Lung microvascular endothelial cell (primary cell): ENCODE measurements at places on chromosomes 3 and 15. TPM values are rescaled to one million over a fixed set of nuclear protein-coding genes. Genes with fewer than 3 reads are reported as not detected.

Gene GANC
- 6.3 and 7.3 TPM in 2 replicates for total RNA-seq

Gene AHSG
- not detected in 2 replicates for total RNA-seq

- DNase-seq, result no peak
Measured at GRCh38 chr15:100760357-100760903, 119.2 kb upstream of the ALDH1A3 start.

- no peak for DNase-seq
Measured at GRCh38 chr3:4606911-4607310, 113.8 kb downstream of the ITPR1 start.

Gene LSAMP
- not detected in 2 replicates for total RNA-seq

GRCh38 chr3:121529308-121529707 lies 16.5 kb downstream of the POLQ start:
- DNase-seq, result peak; percentile 33

DNA sequence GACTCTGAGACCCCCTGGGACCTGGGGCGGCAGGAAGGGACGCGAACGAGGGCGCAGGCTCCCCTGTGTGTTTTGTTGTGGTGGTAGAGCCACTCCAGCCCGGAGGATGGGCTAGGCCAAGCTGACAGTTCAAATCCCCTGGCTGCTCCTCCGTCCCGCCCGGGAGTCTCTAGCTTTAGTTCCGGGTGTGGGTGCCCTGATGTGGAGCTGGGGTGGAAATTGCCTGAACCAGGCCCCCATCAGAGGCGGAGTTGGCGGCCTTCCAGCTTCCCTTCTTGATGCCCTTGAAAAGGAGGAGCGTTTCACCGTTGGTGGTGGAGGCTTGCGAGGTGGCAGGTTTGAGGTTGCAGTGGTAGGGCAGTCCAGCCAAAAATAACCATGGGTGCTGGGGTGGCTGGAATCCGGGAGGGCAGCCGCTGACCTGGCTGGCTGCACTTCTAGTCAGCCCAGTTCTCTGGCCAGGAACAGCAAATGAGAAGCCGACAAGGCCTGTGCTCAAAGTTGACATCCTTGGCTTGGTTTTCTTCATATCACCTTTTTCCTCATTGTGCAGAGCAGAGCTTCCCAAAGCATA lies 817 bp downstream of the CLK3 start:
- peak; percentile 71 for DNase-seq

DNA sequence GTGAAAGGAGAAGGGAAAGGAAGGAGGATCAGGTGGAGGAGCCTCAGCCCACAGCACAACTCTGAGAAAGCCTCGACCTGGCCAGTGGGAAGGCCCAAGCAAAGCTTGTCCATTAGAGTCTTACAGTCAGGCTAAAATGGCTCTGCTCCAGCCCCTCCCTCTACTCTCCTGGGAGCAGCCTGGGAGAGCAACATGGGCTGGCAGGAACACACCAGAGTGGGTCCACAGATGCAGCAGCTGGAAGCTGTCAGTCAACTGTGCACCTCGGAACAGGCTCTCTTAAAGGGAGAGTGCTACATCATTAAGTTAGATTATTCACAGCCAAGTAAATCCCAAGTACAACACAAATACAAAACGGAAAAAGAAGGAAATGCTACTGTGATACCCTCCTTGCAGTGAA lies 98.0 kb upstream of the LIMD1 start:
- no peak for DNase-seq

Gene COL6A5
- total RNA-seq, result not detected in 2 replicates

DNA sequence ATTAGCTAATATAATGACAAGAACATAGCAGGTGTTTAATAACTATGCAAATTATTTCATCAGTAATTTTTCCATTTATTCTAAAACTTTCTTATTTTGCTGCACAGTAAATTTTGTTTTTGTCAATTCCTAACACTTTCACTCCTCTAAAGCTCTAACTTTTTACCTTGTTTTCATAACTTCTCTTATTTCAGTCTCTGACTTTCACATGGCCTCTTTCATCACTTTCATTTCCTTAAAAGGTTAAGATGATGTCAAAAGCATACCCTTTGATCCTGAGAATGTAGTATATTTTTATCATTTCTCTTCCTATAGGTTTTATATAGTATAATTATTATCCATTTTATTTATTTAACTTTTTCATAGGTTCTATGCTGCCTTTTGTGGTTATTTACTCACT lies 1325.8 kb upstream of the ALCAM start:
- no peak for DNase-seq

GRCh38 chr3:8497582-8497981 lies 4.0 kb upstream of the LMCD1 start:
- no peak for DNase-seq

GRCh38 chr3:183579967-183580900 lies 24.7 kb upstream of the KLHL6 start:
- DNase-seq, result no peak

Gene TICRR
- total RNA-seq, result 0.40 and 1.5 TPM in 2 replicates

- DNase-seq, result peak; percentile 90
Measured at GRCh38 chr3:185549122-185549521, 3.3 kb downstream of the LIPH start.

GRCh38 chr3:32195995-32196540 lies 42.4 kb upstream of the CMTM8 start:
- no peak for DNase-seq

DNA sequence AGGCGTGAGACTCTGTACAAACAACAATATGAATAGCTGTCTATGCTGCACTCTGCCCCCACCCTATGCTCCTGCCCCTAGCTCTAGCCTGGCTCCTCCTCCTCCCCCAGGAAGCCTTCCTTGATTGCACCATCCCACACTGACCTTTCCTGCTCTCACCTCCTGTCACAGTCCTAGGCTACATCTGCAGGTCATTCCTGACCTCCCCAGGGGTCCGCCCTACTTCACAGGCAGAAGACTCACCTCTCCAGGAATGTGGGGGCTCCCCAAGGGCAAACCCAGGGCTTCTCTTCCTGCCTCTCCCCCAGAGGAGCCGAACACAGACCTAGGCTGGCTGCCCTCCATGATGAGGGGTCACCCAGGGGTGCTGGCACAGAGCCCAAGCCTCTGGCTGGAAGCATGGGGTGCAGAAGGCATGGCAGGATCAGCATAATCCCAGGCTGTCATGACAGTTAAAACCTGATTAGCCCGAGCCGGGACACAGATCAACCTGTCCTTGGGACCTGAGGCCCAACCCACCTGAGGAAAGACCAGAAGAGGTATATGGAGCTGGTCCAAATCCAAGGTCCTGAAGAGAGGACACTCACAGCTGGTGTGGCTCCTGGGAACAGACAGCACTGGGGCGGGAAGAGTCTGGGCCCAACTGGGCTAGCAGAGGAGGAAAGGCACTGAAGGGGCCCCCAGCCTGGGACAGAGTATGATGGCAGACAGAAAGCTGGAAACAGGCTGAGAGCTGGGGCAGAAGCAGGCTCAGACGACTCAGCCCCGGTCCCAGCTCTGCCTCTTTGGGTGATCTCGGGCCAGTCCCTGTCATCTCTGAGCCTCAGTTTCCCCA lies 5.9 kb downstream of the SEMA7A start:
- no peak for DNase-seq

GRCh38 chr3:46141813-46142212 lies 66.3 kb downstream of the CCR1 start:
- no peak for DNase-seq

DNA sequence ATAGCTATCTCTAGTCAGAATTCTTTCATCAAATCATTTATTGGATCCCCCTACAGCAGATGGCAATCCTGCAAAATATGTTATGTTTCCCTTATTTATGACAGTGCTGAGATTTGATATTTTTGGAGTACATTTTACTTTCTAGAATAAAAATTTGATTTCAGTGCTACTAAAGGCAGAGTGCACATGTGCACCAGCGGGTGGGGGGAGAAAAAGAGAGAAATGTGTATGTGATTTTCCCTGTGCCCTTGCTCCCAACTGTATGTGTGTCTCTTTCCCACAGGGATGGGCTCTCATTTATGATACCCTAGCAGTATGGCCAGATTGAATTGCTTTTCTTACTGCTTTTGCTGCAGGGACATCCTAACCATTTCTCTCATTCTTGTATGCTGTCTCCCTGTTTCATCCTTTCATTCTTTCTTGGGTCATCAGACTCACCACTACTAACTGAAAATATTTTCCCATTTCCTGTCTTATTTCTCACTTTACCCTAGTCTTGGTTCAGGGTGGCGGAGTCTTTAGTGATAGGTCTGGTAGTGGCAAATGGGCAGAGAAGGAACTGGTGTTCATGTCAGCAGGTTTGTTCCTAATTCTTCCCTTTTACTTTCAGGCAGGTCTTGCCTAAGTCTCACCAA lies 140.7 kb downstream of the TCF12 start:
- DNase-seq, result no peak
